Neural crest cell (in vitro differentiated cells): ENCODE measurements at places on chromosomes 1 and 21. TPM values are rescaled to one million over a fixed set of nuclear protein-coding genes. Genes with fewer than 3 reads are reported as not detected.

- H3K4me1 ChIP-seq, result peaks cover 4% of the 10 kb centered on the region
- H3K36me3 ChIP-seq, result no peaks in the 10 kb centered on the region
- H3K27ac ChIP-seq, result peak overlapping the region; percentile 6
- H3K27me3 ChIP-seq, result no peaks in the 10 kb centered on the region
- DNase-seq, result no peak
- no peak overlapping the region for H3K4me3 ChIP-seq
Measured at GRCh38 chr21:42557420-42557819, 43.8 kb downstream of the SLC37A1 start.

USP25 gene
- total RNA-seq, result 27.2 and 30.5 TPM in 2 replicates

RGS8 gene
- total RNA-seq, result 1.8 and 2.4 TPM in 2 replicates

DNA sequence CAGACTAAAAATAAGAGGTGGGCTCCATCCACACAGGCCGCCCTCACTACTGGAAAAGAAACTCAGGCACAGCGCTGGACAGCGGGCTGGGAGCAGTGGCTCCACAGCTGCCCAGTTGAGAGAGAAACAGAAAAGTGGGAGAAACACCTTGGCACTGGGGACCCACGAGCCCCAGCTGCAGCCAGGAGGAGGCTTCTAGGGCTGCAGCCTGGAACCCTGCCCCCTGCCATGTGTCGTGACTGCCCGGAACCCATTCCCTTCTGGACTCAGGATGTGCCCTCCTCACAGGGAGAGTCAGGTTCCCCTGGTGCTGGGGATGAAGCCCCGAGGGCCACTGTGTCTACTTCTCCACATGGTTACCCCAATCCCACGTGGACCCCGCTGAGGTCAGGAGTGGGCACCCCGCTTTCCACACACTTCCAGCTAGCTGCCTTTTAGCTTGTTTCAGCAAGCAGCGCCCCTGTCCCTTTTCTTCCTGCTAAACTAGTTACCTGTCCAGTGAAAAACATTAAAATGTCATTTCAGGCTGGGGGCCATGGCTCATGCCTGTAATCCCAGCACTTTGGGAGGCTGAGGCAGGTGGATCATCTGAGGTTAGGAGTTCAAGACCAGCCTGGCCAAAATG is 35.9 kb downstream of the PARP1 start:
- no peaks in the 10 kb centered on the region for H3K4me1 ChIP-seq
- no peak overlapping the region for H3K4me3 ChIP-seq
- H3K27me3 ChIP-seq, result no peaks in the 10 kb centered on the region
- no peak for DNase-seq

LRRC8C gene
- 4.5 and 4.6 TPM in 2 replicates for total RNA-seq

- H3K4me1 ChIP-seq, result no peaks in the 10 kb centered on the region
- H3K4me3 ChIP-seq, result no peak overlapping the region
- peaks cover 3% of the 10 kb centered on the region for H3K36me3 ChIP-seq
- no peaks in the 10 kb centered on the region for H3K27me3 ChIP-seq
Measured at GRCh38 chr1:102919659-102920058, 188.7 kb downstream of the COL11A1 start.

DNA sequence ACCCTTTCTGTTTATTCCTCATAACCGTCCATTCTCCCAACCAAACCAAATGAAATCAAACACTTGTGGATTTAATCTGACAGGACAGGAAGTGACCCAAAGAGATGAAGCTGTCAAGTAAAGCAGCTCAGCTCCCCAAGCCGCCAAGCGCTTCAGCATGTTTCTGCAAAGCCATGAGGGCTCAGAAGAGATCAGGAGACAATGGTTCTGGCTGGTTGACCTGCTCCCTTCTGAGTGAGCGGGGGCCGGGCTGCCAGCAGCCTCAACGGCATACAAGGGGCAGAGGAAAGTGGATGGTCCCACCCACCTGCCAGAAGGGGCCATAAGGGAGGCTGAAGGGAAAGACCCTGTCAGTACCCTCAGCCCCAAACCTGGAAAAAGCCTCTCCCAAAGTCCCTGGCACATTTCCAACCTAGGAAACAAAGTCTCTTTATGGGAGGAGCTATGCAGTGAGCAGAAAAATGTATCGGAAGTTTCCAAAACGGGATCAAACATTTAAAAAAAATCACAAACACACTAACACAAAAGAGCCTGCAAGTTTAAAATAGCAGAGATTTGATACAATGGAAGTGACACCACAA is 45.4 kb downstream of the SLC45A1 start:
- no peaks in the 10 kb centered on the region for H3K27me3 ChIP-seq
- no peak overlapping the region for H3K27ac ChIP-seq
- H3K4me1 ChIP-seq, result peaks cover 28% of the 10 kb centered on the region
- H3K36me3 ChIP-seq, result peaks cover 7% of the 10 kb centered on the region

DNA sequence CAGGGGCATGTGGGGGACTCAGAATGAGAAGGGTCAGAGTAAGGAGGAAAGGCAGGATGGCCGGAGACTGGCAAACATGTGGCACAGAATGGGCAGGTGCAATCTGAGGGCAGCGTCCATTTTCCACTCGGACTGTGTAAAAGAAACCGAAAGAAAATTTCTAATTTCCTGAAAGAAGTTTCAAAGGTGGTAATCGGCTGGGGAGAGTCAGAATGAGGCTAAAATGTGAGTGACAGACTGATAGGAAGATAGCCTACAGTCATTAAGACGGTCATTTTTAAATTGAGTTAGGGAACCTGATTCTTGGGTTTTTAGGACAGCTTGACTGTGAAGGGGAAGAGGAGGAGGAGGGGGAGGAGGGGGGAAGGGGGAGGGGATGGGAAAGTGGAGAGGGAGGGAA is 23.6 kb downstream of the COA6 start:
- DNase-seq, result no peak
- H3K4me3 ChIP-seq, result no peak overlapping the region
- H3K27ac ChIP-seq, result no peak overlapping the region
- H3K27me3 ChIP-seq, result no peaks in the 10 kb centered on the region
- H3K4me1 ChIP-seq, result no peaks in the 10 kb centered on the region

BRINP3 gene
- 0.45 and 0.77 TPM in 2 replicates for total RNA-seq

PRAMEF15 gene
- not detected in 2 replicates for total RNA-seq

ECM1 gene
- total RNA-seq, result 5.3 and 5.5 TPM in 2 replicates

- no peak for DNase-seq
- H3K4me1 ChIP-seq, result peaks cover 7% of the 10 kb centered on the region
- no peaks in the 10 kb centered on the region for H3K36me3 ChIP-seq
Measured at GRCh38 chr1:31795096-31795675, 20.6 kb downstream of the SPOCD1 start.

- H3K36me3 ChIP-seq, result no peaks in the 10 kb centered on the region
- peaks cover 16% of the 10 kb centered on the region for H3K4me1 ChIP-seq
- no peaks in the 10 kb centered on the region for H3K27me3 ChIP-seq
- peak overlapping the region; percentile 57 for H3K27ac ChIP-seq
- H3K4me3 ChIP-seq, result no peak overlapping the region
- no peak for DNase-seq
Measured at GRCh38 chr1:58084266-58084665, 462.3 kb downstream of the OMA1 start.

- no peaks in the 10 kb centered on the region for H3K27me3 ChIP-seq
- H3K27ac ChIP-seq, result peak overlapping the region; percentile 37
- no peaks in the 10 kb centered on the region for H3K36me3 ChIP-seq
- H3K4me1 ChIP-seq, result peaks cover 64% of the 10 kb centered on the region
- peak overlapping the region; percentile 56 for H3K4me3 ChIP-seq
Measured at GRCh38 chr1:234970731-234971476, 157.7 kb downstream of the TOMM20 start.

DNA sequence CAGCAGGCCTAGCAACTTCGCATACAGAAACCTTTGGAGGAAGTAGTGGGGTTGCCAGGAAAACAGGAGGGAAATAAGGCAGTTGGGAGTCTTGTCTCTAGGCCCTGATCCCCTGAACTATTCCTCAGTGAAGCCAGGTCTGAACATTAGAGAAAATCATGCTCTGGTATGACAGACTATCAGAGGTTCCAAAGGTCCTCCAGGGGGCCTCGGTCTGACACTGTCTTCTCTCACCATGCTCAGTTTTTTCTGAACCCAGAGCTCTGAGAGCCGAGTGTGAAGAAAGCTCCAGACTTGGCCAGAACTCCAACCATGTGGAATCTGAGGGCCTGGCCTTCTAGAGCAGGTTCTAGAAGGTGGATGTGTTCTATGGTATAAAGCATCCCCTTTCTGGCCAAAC is 4.0 kb downstream of the TOMM40L start:
- peaks cover 29% of the 10 kb centered on the region for H3K4me1 ChIP-seq
- H3K36me3 ChIP-seq, result no peaks in the 10 kb centered on the region
- no peak overlapping the region for H3K27ac ChIP-seq
- no peak for DNase-seq
- H3K27me3 ChIP-seq, result no peaks in the 10 kb centered on the region

GRCh38 chr21:45541221-45542039 is 810 bp downstream of the SLC19A1 start:
- peaks cover 15% of the 10 kb centered on the region for H3K4me1 ChIP-seq
- no peak overlapping the region for H3K27ac ChIP-seq
- H3K4me3 ChIP-seq, result peak overlapping the region; percentile 91

FAM43B gene
- total RNA-seq, result 0.59 and 0.75 TPM in 2 replicates

AUNIP gene
- 13.6 and 15.2 TPM in 2 replicates for total RNA-seq

GRCh38 chr1:89962742-89963075 is 32.2 kb upstream of the ZNF326 start:
- no peak for DNase-seq
- H3K27me3 ChIP-seq, result no peaks in the 10 kb centered on the region
- H3K27ac ChIP-seq, result no peak overlapping the region
- H3K4me3 ChIP-seq, result no peak overlapping the region
- H3K36me3 ChIP-seq, result peaks cover 8% of the 10 kb centered on the region

SMCP gene
- not detected in 2 replicates for total RNA-seq

DNA sequence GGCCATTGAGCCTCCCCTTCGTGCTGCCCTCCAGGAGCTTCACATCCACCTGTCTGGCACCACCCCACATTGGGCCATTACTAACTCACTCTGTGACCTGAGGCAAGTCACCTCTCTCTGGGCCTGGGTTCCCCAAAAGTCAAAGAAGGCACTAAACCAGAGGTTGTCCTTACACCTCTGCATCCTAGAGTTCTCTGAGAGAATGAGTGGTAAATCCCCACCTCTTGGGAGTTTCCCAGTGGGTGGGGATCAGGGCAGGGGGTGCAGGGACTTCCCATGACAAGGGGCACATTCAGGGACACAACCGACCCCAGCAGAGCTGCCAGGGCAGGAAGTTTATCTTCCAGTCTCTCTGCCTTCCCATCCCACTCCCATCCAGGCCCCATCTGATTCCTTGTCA is 99.7 kb downstream of the EPHB2 start:
- peak overlapping the region; percentile 78 for H3K27ac ChIP-seq
- no peak overlapping the region for H3K4me3 ChIP-seq
- no peak for DNase-seq
- H3K4me1 ChIP-seq, result peaks cover 51% of the 10 kb centered on the region

GRCh38 chr1:93964096-93964776 is 55.0 kb upstream of the GCLM start:
- no peak for DNase-seq
- peaks cover 4% of the 10 kb centered on the region for H3K4me1 ChIP-seq
- no peak overlapping the region for H3K27ac ChIP-seq
- H3K4me3 ChIP-seq, result no peak overlapping the region
- no peaks in the 10 kb centered on the region for H3K36me3 ChIP-seq

DNA sequence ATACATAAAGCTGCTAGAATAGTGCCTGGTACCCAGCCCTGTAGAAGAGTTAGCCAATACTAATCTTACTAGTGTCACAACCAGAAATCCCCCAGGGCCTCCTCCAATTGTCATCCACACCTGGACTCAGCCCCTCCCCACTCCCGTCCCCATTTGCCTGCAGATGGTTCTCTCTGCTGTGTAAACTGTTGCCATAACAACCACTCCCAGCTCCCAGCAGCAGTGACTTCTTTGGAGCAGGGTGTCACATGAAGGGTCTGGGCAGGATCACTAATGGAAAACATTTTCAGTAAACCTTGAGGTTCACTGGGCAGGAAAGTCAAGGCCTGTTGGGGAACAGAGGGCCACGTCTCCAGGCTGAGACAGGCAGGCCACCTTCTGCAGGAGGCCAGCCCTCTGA is 126.0 kb upstream of the IPO9 start:
- H3K27ac ChIP-seq, result no peak overlapping the region
- peaks cover 5% of the 10 kb centered on the region for H3K36me3 ChIP-seq
- H3K27me3 ChIP-seq, result no peaks in the 10 kb centered on the region
- no peak for DNase-seq
- H3K4me3 ChIP-seq, result peak overlapping the region; percentile 17
- H3K4me1 ChIP-seq, result peaks cover 16% of the 10 kb centered on the region

- no peaks in the 10 kb centered on the region for H3K4me1 ChIP-seq
- no peaks in the 10 kb centered on the region for H3K36me3 ChIP-seq
- no peak for DNase-seq
- H3K4me3 ChIP-seq, result no peak overlapping the region
Measured at GRCh38 chr1:21495225-21495820, 13.9 kb upstream of the ALPL start.

GRCh38 chr1:76639181-76639580 is 228.1 kb upstream of the ST6GALNAC5 start:
- H3K4me3 ChIP-seq, result no peak overlapping the region
- H3K4me1 ChIP-seq, result no peaks in the 10 kb centered on the region
- H3K27ac ChIP-seq, result no peak overlapping the region
- no peaks in the 10 kb centered on the region for H3K27me3 ChIP-seq
- H3K36me3 ChIP-seq, result peaks cover 10% of the 10 kb centered on the region

DNA sequence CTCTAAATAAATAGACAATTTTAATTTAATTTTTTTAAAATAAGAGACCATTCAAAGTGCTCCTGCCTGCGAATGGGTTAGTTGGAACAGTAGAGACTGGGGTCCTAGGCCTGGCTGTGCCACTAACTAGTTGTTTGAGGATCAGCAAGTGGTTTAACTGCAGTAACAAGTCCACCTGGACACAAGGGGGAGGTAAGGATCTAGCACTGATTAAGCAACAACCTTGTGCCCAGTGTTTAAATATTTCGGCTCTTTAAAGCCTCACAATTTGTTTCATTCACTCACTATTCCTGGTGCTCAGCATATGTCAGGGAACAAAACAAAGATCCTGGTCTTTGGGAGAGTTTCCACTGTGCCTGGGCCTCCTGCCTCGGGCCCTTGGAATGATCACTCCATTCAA is 1.6 kb upstream of the AGT start:
- no peaks in the 10 kb centered on the region for H3K27me3 ChIP-seq
- peaks cover 15% of the 10 kb centered on the region for H3K4me1 ChIP-seq
- H3K27ac ChIP-seq, result no peak overlapping the region
- DNase-seq, result no peak
- H3K36me3 ChIP-seq, result peaks cover 3% of the 10 kb centered on the region

GRCh38 chr1:244837597-244838258 is 2.3 kb downstream of the COX20 start:
- no peak for DNase-seq
- H3K27me3 ChIP-seq, result peaks cover 13% of the 10 kb centered on the region
- H3K36me3 ChIP-seq, result peaks cover 17% of the 10 kb centered on the region
- H3K4me3 ChIP-seq, result peak overlapping the region; percentile 96
- peaks cover 48% of the 10 kb centered on the region for H3K4me1 ChIP-seq

DNA sequence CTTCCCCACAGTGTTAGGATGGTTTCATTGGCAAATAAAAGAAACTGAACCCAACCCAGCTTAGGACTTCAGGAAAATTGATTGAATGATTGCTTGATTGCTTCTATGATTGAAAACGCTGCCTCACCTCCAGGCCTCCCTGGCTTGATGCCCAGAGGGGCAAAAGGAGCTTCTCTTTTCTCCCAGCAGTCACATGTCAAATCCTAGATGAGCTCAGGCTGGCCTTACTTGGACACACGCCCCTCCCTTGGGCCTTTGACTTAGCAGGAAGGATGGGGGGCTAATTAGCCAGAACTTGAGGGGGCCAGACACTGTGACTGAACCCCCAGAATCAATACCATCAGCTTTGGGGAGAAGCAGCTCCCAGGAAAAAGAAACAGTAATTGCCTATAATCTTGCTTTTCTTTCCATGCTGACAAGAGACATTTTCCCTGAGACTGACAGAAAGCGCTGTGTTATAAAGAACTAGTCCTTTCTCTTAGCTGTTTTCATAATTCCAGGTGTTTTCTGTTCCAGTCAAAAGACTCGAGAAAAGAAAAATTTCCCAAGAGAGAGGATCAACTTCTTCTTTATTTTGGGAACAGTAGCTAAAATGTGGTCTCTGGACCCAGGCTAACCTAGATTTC is 50.8 kb upstream of the ATP5PO start:
- no peaks in the 10 kb centered on the region for H3K27me3 ChIP-seq
- H3K36me3 ChIP-seq, result peaks cover 17% of the 10 kb centered on the region
- H3K27ac ChIP-seq, result no peak overlapping the region
- no peak overlapping the region for H3K4me3 ChIP-seq
- peaks cover 12% of the 10 kb centered on the region for H3K4me1 ChIP-seq
- DNase-seq, result no peak
